Activated CD4-positive, CD25-positive, alpha-beta regulatory T cell (primary cell): ENCODE measurements at places on chromosomes 1 and 21.

GRCh38 chr1:29709704-29710280 lies 473.5 kb downstream of the PTPRU start:
- DNase-seq = no peak

GRCh38 chr1:24957808-24958752 lies 28.0 kb upstream of the RUNX3 start:
- no peak for DNase-seq

GRCh38 chr1:109762821-109763645 lies 690 bp downstream of the EPS8L3 start:
- no peak for DNase-seq

GRCh38 chr1:205454903-205455335 lies 926 bp downstream of the BLACAT1 start:
- DNase-seq = no peak

- DNase-seq = no peak
Measured at GRCh38 chr1:151868486-151868885, 15.0 kb upstream of the THEM5 start.

- no peak for DNase-seq
Measured at GRCh38 chr1:207853372-207853757, 57.6 kb downstream of the CD34 start.

DNA sequence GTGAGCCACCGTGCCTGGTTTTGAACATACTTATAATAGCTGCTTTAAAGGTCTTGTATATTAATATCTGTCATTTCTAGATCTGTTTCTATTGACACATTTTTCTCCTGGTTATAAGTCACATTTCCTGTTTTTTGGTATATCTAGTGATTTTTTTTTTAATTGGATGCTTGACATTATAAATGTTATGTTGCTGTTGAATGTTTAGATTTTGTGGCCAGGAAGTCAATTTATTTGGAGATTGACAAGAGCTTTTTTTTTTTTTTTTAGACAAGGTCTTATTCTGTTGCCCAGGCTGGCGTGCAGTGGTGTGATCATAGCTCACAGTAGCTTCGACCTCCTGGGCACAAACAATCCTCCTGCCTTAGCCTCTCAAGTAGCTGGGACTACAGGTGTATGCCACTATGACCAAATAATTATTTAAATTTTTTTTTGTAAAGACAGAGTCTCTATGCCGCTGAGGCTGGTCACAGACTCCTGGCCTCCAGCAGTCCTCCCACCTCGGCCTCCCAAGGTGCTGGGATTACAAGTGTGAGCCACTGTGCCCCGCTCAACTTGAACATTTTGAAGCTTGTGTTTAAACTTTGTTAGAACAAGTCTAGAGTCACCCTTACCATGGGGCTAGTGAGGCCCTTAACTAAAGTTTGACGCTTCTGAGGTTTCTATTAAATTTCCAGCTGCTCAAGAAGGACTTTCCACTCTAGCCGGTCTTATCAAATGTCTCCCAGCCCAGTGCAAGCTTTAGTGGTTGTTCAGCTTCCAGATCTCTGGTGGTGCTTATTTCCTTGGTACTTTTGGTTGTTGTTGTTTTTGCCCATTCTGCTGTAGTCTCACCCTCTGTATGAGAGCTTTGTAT lies 8.6 kb upstream of the CHI3L2 start:
- no peak for DNase-seq
